ENCODE measurements at places on chromosomes 5 and 9.

- DNase-seq, result no peak
Measured at GRCh38 chr5:50863534-50864170, 197.2 kb downstream of the PARP8 start.

GRCh38 chr9:34994260-34994899, 4.8 kb downstream of the DNAJB5 start:
- DNase-seq, result peak; percentile 3

DNA sequence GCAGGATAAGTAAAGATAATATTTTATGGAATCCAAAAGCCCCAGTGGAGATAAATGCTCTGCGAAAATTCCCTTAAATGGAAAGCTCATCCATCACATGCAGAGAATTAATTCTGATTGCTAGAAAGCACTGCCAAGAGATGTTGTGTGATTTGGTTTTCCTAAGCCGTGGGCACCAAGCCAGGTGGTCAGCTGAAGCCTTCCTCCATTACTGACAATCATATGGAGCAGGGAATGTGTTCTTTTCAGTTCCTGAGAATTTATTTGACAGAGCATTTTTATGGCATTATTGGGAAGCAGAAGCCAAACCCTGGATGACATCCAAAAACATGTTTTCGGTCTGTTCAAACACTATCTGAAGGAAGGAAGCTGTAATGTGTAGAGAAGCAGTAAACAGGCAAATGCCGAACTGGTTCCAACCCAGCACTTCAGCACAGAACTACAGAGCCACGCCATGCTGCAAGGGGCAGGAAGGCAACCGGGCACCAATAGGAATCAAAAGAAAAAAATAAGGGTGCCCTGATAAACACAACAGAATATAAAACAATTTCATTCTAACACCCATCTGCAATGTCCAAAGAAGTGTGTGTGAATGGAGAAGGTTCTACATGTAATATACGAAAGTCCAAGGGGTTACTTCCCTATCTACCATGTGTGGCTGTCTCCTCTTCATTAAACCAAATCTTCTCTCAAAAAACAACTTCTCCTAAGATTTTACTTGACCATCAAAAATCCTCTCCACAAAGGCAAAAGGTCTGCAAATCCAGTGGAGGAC, 12.3 kb downstream of the ARSB start:
- DNase-seq, result no peak

GRCh38 chr5:43232943-43233833, 41.2 kb downstream of the NIM1K start:
- peak; percentile 98 for DNase-seq

- DNase-seq, result no peak
Measured at GRCh38 chr9:129552064-129552463, 68.8 kb downstream of the C9orf50 start.

- DNase-seq, result no peak
Measured at GRCh38 chr9:81086416-81086815, 602.9 kb downstream of the TLE1 start.

- no peak for DNase-seq
Measured at GRCh38 chr5:98217138-98217537, 556.3 kb upstream of the RGMB start.

- no peak for DNase-seq
Measured at GRCh38 chr5:39420482-39421145, 4.2 kb downstream of the DAB2 start.

DNA sequence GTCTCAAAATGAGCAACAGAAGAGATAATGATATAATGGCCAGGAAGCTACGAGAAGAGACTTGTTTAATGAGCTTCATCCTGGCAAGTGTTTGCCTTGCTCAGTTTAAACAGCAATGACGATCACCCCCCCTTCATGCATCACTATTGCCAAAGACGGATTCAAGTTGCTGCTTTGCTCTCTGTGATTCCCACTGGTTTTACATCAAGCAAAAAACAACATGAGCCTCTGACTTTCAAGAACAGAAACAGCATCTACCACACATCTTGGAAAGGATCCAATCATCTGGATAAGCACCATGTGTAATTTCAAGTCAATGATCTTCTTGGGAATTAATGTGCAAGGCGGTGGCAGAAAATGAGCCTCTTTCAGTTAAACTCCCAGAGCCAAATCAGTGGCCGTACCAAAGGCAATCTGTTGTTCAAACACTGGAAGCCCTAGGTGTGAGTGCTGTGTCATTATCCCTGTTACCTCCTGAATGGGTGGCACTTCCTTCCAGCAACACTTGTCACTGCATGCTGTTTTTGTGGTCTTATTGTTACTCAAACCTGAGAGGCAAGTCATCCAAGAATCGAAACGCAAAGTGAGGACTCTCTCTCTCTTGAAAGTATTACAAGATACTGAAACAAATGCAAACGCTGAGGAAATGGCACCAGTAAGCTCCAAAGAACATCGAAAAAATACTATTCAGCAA, 72.8 kb downstream of the MED27 start:
- peak; percentile 95 for DNase-seq

GRCh38 chr5:142322747-142323479, 1.9 kb downstream of the SPRY4 start:
- no peak for DNase-seq

GRCh38 chr5:172715931-172716682, 54.9 kb downstream of the DUSP1 start:
- no peak for DNase-seq

DNA sequence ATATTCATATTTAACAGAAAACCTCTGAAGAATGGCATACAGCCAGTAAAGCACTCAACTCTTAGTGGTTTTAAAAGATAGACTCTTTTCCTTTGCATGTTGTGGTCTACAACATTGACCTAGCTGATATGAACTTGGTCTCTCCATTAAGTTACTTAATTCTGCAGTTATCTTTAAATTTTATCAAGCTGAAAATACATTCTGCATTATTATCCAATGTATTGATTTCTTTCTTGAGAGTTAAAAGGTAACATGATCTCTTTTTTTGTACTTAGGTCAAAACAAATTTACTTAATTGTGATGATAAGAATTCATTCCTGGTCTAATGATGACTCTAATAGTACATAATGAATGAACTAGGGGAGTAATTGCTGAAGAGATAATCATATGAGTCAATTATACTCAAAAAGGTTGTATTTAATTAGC, 132.9 kb downstream of the STARD4 start:
- no peak for DNase-seq

DNA sequence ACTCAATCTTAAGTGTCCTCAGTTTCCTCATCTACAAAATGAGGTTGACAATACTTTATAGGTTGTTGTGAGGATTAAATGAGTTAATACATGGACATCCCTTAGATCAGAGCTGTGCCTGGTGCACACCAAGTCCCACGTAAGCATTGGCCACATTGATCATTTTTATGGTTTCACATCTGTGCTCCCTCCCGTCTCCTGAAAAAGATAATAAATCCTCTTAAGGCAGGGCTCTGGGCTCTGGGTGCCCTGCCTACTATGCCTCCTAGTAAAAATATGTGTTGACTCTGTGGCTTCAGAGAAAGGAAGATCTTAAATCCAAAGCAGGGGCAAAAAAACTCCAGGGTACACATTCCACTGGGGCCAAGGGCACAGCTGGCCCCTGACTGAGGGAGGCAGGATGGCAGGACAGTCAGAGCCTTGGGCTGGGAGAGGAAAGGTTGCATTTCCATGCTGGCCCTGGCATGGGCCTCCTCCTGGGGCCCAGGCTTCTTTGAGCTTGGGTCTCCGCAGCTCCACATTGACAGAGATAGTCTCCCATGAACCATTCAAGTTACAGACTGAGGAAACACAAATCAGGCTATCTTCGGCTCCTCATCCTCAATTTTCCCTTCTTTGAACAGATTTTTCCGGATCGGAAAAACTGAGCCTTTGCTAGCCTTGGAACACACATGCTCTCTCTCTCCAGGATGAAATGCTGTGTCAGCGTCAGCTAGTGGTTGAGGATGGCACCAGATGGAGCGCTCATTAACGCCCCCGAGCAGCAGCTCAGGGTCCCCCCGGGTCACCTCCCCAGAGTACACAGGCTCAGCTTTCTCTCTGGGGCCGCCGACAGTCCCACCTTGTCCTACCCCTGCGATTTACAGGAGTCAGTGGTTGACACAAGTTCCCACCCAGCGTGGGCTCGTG, 22.4 kb upstream of the KIF12 start:
- no peak for DNase-seq

GRCh38 chr9:134438195-134438788, 112.0 kb downstream of the RXRA start:
- no peak for DNase-seq

DNA sequence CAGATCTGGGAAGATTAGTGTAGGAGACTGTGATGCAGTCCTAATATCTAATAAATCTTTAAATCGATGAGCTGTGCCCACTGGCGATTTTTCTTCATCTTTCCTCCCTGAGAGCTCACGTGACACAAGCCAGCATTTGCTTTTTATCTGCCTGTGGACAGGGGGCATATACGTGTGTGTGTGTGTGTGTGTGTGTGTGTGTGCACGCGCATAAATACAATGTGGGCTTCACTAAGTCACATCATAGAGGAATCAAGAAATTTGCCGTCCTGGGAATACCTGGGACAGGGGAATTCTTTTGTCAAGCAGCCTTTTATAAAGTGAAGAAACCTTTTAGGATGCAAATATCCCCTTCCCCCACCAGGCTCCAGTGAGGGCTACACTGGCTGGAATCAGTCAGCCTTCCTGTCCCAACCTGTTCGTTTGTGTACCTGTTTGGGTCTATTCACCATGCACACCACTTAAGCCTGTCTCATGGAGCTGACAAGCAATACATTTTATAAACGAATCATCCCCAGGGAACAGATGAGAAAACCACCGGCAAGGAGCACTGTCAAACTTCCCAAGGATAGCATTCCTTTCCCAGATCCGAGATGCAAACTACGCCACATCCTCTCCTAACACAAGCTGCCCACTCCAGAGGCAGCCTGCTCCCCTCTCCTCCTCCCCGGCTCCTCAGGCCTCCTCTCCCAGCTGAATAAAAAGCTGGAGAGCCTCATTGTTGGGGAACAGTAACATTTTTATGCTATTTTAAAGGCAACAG, 2.7 kb downstream of the EPB41L4B start:
- DNase-seq, result peak; percentile 13

DNA sequence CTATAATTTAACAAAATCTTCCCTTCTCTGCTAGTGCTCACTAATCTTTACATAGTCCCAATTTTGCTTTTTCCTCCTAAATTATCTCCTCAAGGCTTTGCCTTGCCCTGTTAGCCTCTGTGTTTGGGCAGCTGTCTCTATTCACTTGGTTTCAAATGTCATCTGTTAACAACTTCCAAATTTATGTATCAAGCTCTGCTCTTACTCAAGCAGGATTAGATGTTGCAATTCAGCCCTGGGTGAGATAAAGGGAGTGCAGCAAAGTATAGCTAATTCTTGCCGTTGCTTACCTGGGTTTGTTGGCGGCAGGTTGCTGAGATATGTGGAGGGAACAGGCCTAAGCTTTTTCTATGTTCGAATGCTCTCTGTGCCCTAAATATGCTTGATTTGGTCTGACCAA, 483.8 kb downstream of the DMAC1 start:
- no peak for DNase-seq

GRCh38 chr5:171023508-171023907, 161.7 kb downstream of the RANBP17 start:
- DNase-seq, result no peak

GRCh38 chr5:179167871-179168451, 107.8 kb downstream of the ZNF354C start:
- no peak for DNase-seq

- DNase-seq, result no peak
Measured at GRCh38 chr5:81424728-81425127, 30.8 kb upstream of the ACOT12 start.

GRCh38 chr9:75500479-75500878, 390.0 kb upstream of the PCSK5 start:
- DNase-seq, result no peak

- DNase-seq, result no peak
Measured at GRCh38 chr5:8845296-8845695, 700.6 kb downstream of the SEMA5A start.

- no peak for DNase-seq
Measured at GRCh38 chr5:7904170-7904569, 35.2 kb downstream of the MTRR start.

DNA sequence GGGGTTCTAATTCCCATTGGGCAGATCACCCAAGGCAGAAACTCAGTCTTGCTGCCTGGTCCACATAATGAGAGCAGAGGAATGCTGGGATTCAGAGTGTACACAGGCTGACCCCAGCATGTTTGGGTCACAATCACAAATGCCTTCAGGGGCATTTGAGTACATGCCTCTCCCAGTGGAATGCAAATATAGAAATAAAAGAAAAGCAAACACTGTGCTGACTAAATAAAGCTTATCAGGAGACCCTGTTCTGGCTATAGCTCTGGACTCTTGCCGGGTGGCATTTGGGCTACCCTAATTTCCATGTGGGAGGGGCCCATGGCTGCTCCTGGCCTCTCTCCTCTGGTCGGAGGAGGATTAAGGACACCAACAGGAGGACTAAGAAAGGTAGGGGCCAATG, 121.4 kb downstream of the DOCK8 start:
- DNase-seq, result no peak

- no peak for DNase-seq
Measured at GRCh38 chr5:6455571-6456200, 7.0 kb downstream of the UBE2QL1 start.

- no peak for DNase-seq
Measured at GRCh38 chr5:170648541-170648940, 135.0 kb upstream of the GABRP start.

DNA sequence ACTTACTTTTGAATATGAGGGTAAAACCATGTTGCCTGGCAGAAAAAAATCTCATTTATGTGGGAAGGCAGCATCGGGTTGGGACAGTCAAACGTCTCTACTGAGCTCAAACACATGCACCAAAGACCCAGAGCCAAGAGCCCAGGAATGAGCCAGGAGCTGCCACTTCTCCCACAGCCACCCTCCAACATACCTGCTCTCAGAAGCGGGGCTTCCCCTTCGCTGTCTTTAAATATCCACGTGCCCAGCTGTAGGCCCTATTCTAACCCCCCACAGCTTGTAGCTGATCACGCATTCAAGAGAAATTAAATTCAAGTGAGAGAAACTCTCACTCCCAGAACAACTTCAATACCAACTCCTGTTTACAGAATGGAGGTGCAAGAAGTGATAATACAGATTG, 42.6 kb upstream of the MAP3K1 start:
- no peak for DNase-seq

- peak; percentile 43 for DNase-seq
Measured at GRCh38 chr9:4297786-4298254, 2.0 kb downstream of the GLIS3 start.

- DNase-seq, result no peak
Measured at GRCh38 chr5:132203464-132203818, 24.2 kb downstream of the P4HA2 start.

DNA sequence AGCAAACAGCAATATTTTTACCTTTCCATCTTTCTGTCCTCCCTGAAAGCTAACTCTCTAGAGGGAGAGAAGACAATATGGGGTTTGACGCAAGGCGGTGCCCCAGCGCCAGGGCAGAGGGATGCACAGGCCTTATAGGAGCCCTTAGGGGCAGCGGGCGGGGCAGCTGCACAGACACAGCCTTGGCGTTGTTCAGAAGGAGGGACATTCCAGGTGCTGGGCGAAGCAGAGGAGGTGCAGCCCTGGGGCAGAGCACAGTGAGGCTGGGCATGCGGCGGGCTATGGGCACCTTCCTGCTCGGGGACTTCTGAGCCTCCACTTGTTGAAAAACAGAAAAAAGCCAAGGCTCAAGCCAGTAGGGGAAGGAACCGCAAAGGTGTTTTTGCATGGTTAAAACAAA, 33.7 kb upstream of the BICD2 start:
- DNase-seq, result no peak

Data from DMS79 treated with DMSO at 0.1 percent for 48 hours (cell line).